ENCODE measurements at places on chromosomes 4 and X.
A peak's percentile ranks its signal among the peaks of the same experiment; 100 is the strongest.

DNA sequence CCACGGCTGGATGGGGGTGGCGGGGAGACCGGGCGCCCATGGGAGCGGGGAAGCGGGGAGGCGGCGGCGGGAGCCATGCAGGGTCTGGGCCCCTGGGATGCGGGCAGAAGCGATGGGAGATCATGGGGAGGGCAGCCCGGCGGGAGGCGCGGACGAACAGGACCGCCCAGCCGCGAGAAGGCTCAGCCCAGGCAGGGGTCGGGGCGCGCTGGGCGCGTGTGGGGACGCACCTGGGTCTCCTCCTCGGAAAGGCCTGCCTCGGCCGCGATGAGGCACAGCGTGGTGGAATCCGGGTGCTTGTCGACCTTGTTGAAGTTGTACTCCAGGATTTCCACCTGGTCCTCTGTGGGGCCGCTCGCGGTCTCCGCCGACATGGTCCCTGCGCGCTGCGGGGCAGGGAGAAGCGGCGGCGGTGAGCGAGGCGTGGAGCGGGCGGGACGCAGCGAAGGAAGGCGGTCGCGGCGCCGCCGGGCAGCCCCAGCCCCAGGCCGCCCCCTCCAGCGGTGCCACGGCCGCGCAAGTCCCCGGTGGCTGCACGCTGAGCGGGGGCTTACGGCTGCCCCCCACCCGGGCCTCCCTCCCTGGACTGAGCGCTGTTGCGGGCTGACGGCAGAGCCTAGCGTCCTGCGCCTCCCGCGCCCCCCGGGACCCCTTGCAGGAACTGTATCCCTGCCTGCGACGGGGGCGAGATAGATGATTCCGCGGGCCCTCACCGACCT is 25.3 kb downstream of the HOPX start:
- peak; percentile 4 for DNase-seq

- DNase-seq: no peak
Measured at GRCh38 chr4:144399927-144400326, 246.0 kb upstream of the HHIP start.

- DNase-seq: no peak
Measured at GRCh38 chr4:10180927-10181744, 64.5 kb upstream of the WDR1 start.

- DNase-seq: no peak
Measured at GRCh38 chr4:3241898-3242524, 6.9 kb upstream of the MSANTD1 start.

GRCh38 chr4:8853249-8853648 is 18.4 kb downstream of the HMX1 start:
- DNase-seq: no peak

DNA sequence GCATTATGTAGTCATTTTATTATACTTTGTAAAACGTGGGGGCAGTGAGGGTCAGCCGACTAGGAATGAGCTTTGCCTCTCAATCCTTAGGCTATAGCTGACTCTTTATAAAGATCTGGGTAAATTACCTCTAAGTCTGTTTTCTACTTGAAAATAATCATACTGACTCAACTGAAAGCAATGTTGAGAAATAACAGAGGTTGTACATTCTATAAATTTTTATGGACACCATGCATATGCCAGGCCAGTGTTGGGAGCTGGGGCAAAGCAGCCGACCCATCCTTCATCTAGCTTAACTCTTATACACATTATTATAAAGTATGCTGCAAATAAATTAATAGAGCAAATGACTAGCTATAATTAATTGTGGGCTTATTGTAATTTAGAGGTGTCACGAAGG is 2.2 kb upstream of the DCUN1D4 start:
- no peak for DNase-seq

- no peak for DNase-seq
Measured at GRCh38 chr4:140078366-140078765, 75.6 kb downstream of the MAML3 start.
